NCI-H774 (cell line): ENCODE measurements at places on chromosomes 7 and 10.

DNA sequence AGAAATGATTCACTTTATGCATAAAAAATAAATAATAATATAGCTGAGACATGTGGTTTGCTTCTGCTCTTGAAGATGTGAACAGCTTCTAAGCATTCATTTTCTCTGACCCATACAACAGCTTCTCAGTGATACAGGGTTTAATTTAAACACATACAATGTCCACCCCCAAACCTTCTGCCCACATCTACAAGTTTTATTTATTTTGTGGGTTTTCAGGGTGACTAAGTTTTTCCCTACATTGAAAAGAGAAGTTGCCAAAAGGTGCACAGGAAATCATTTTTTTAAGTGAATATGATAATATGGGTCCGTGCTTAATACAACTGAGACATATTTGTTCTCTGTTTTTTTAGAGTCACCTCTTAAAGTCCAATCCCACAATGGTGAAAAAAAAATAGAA lies 17.2 kb downstream of the INHBA start:
- DNase-seq: no peak

- DNase-seq: no peak
These were observed 17.5 kb downstream of the ZNF862 start for GRCh38 chr7:149855361-149856305.

- DNase-seq: no peak
These were observed 48.2 kb upstream of the ODAD2 start for GRCh38 chr10:28047061-28047460.

DNA sequence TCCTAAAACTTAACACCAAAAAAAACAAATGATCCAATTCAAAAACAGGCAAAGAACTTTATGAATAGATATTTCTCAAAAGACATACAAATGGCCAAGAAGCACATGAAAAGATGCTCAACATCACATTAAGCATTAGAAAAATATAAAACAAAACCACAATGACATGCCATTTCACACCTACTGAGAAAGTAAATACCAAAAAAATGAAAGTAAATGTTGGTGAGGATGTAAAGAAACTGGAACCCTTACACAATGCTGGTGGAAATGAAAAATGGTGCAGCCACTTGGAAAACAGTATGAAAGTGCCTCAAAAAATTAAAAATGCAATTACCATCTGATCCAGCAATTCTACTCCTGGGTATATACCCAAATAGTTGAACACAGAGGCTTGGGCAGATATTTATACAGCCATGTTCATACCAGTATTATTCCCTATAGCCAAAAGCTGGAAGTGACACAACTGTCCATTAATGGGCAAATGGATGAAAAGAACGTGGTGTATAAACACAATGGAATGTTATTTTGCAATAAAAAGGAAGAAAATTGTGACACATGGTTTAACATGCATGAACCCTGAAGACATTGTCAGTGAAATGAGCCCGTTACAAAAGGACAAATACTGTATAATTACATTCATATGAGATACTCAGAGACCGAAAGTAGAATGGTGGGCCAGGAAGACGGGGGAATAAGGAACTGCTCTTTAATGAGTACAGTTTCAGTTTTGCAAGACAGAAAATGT lies 89.0 kb downstream of the JMJD1C start:
- no peak for DNase-seq

DNA sequence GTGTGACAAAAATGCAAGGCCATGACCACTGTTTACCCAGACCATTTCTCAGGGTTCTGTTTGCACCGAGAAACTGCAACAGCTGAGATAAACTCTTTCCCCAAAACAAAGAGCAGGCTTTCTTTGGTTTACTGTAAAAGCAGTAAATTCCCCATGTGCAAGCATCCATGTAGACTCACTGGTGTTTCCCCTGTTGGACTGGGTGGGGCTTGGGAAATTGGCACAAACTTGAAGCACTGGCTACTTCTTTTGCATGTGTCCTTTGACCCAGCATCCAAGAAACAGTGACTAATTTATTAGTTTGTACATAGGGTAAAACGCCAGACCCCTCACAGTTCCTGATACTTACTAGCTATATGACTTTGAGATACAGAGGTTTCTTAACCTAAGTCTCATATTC lies 12.3 kb downstream of the IQUB start:
- no peak for DNase-seq

GRCh38 chr7:27182285-27182841 lies 2.7 kb downstream of the HOXA11 start:
- no peak for DNase-seq

GRCh38 chr7:36391436-36392198 lies 2.0 kb downstream of the ANLN start:
- peak; percentile 27 for DNase-seq

- DNase-seq: no peak
These were observed 125.9 kb downstream of the HIPK2 start for GRCh38 chr7:139651914-139652313.

DNA sequence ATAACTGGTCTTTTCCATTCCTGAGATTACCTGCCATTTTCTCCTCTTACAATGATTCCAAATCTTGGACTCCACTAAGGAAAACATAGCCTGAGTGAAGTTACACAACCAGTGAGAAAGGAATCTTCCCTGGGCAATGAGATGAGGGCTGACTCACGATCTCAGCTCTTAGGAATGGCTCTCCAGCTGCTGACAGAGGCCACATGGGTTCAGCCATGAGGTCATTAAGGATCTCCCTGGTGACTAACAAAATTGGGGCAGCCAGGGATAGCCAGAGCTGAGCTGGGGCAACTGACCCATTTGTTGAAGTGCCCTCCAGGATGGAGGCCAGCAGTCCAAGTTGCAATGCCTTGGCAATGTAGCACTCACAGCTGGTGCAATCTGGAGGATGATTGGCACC lies 78.7 kb upstream of the MKLN1 start:
- DNase-seq: no peak

GRCh38 chr7:46206476-46207060 lies 285.5 kb upstream of the IGFBP3 start:
- no peak for DNase-seq

DNA sequence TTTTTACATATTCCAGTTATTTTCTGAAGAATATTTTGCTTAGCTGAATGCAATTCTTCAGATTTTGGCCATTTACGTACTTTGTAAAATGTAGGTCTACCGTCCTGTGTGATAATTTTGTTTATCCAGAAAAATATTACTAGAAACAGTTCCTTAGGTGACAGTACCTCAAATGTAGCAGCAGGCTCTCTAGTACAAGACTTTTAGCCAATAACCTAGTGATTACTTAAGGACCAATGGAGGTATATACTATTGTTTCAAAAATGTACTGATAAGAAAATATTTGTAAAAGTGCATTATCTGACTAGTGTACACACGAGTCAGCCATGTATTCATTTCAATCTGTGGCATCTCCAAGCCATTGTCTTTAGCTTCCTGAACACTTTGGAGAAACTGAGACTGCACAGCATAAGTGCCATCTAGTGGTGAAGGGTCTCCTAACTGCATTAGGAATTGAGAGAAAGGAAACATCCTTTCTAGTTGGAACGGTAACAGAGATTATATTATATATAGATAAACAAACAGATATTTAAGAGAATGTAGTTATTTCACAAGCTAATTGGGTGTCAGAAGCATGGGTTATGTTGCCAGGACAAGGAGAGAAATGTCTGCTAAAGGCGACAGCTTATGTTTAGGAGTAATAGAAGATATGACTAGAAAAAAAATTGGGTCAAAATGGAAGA lies 23.7 kb downstream of the RTKN2 start:
- peak; percentile 63 for DNase-seq

GRCh38 chr10:4623757-4624420 lies 202.1 kb upstream of the AKR1E2 start:
- DNase-seq: no peak
